ENCODE measurements at places on chromosomes 2 and 18. TPM values are rescaled to one million over a fixed set of nuclear protein-coding genes. Genes with fewer than 3 reads are reported as not detected.

The DAW1 gene
- 1.4 TPM for total RNA-seq

The SPDYA gene
- not detected for total RNA-seq

DNA sequence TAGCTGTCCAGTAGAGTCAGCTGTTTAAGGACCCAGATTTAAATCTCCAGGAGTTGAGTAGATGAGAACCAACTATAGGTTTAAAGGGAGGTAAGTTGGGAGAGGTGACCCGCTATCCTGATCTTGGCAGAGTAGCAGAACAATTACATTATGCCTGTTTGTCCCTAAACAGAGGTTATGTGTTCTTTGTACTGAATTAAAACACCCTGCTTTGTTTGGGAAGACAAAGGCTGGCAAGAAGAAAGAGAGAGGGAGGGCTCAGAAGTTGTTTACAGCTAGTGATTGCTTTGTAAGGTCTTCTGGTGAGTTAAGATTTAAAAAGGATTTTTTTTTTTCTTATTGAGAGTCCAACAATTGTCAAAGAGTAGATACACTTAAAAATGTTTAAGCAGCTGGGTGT is 37.3 kb downstream of the USP14 start:
- no peak overlapping the region for H3K27ac ChIP-seq
- H3K4me1 ChIP-seq, result no peaks in the 10 kb centered on the region
- no peak overlapping the region for H3K4me3 ChIP-seq
- no peak for DNase-seq

DNA sequence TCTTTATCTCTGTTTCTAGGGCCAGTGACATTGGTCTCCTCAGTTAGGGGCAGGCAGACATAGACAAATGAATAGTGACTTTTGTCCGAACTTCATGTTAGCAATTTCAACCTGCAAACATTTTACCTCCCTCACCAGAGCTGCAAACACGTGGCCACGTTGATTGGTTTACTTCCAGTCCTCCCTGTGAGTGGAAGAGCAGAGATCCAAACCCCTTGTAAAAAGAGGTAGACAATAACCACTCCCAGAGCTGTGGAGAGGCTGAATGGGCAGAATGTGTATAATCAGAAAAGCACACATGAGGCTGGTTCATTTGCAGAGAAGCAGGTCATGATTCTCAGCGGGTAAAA is 31.1 kb downstream of the CTIF start:
- peaks cover 18% of the 10 kb centered on the region for H3K4me1 ChIP-seq
- H3K27ac ChIP-seq, result no peak overlapping the region
- H3K36me3 ChIP-seq, result no peaks in the 10 kb centered on the region
- no peak for DNase-seq

DNA sequence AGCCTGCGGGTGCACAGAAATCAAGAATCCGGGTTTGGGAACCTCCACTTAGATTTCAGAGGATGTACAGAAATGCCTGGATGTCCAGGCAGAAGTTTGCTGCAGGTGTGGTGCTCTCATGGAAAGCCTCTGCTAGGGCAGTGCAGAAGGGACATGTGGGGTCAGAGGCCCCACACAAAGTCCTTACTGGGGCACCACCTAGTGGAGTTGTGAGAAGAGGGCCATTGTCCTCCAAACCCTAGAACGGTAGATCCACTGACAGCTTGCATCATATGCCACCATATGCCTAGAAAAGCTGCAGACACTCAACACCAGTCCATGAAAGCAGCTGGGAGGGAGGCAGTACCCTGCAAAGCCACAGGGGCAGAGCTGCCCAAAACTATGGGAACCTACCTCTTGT is 833.0 kb downstream of the TMEM182 start:
- no peak for DNase-seq
- H3K27ac ChIP-seq, result no peak overlapping the region
- H3K27me3 ChIP-seq, result no peaks in the 10 kb centered on the region
- H3K4me1 ChIP-seq, result no peaks in the 10 kb centered on the region

The SETBP1 gene
- 0.28 TPM for total RNA-seq

DNA sequence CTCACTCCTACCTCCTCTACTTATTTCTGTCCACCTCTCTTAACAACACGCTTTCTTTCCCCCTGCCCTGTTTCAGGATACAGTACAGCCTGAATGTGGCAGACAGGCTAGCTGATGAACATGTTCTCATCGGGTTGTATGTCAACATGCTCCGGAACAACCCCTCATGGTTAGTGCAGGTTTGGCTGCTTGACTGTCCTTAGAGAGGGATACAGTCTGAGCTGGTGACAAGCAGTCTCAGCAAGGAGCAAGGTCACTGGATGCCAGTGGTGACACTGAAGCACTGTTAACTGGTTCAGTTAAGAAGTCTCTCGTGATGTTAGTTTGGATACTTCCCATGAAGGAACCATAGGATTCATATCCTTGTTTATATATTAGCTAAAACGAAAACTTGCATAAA is 128.6 kb downstream of the DTNA start:
- no peaks in the 10 kb centered on the region for H3K27me3 ChIP-seq
- H3K4me1 ChIP-seq, result no peaks in the 10 kb centered on the region
- no peak for DNase-seq
- H3K4me3 ChIP-seq, result no peak overlapping the region
- no peaks in the 10 kb centered on the region for H3K36me3 ChIP-seq

The DSC1 gene
- not detected for total RNA-seq

The ASAP2 gene
- 26.9 TPM for total RNA-seq

DNA sequence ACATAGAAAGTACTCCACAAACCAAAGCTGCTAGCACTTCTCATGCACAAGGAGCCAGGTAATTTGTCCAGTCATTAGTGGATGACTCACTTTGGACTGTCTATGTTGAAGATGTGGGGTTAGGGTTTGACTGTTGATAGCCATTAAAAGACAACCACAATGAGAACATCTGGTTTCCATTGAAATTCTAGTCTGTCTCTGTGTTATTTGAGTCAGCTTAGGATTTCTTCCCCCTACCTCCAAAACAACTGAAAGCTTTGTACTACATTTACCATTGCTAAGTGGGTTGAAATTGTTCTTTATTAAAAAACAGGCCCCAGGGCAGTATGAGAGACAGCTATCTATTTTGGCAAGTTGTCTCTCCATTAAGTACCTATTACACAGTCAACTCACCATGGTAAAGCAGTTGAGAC is 50.2 kb upstream of the ANKRD44 start:
- no peak overlapping the region for H3K4me3 ChIP-seq
- no peaks in the 10 kb centered on the region for H3K4me1 ChIP-seq
- peak; percentile 87 for DNase-seq
- no peaks in the 10 kb centered on the region for H3K27me3 ChIP-seq
- H3K27ac ChIP-seq, result no peak overlapping the region

The GALNT5 gene
- 73.6 TPM for total RNA-seq

- H3K4me3 ChIP-seq, result no peak overlapping the region
- no peaks in the 10 kb centered on the region for H3K4me1 ChIP-seq
- peaks cover 17% of the 10 kb centered on the region for H3K27me3 ChIP-seq
- DNase-seq, result no peak
Measured at GRCh38 chr2:25184254-25184653, 15.9 kb upstream of the POMC start.

DNA sequence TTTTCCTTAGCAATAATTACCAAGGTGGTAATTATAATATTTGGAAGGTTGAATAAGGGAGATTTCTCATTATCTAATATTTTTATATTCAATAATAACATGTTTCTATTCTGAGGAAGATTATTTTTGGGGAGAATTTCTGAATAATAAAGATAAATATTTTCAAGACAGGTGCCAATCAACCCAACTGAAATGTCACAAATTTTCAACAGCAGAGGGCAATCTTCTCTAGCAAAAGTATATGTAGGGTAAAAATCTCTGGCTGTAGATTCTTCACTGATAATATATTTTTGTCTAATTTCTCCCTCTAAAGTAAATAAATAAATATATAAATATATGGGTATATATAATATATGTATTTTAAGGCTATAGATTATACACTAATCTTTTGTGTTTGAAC is 1187.2 kb upstream of the CRIM1 start:
- DNase-seq, result no peak
- H3K27ac ChIP-seq, result no peak overlapping the region
- no peaks in the 10 kb centered on the region for H3K27me3 ChIP-seq

The GREB1 gene
- total RNA-seq, result not detected

The ALMS1 gene
- 30.8 TPM for total RNA-seq

GRCh38 chr18:46725310-46725709 is 31.5 kb downstream of the ST8SIA5 start:
- H3K4me1 ChIP-seq, result no peaks in the 10 kb centered on the region
- no peaks in the 10 kb centered on the region for H3K27me3 ChIP-seq
- no peak overlapping the region for H3K27ac ChIP-seq
- no peak overlapping the region for H3K4me3 ChIP-seq
- DNase-seq, result no peak

DNA sequence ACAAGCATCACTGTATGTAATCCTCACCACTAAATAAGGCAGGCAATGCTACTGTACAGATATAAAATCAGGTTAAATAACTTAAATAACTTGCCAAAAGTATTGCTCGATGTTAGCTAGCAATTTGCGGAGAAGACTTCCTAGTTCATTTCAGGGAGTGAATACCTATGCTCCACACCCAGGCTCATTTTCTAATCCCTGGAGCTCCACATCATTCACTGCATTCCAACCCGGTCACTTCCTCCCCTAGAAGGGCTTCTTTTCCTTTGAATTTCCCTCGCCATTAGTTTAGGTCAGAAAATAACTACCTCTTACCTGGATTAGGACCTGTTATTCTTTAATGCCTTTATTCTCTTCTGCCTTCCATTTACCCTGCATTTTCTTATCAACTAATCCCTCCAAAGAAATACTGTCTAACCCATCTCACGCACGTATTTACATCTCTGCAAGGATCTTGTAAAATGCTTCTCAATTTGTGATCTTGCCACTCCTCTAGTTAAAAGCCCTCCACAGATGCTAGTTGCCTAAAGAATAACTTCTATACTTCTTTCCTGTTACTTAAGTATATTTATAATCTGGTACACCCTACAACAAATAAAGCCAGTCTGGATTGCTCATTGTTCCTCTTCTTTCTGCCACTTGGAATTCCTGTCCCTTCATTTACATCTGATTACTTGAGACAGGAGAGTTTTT is 599.8 kb downstream of the NRXN1 start:
- DNase-seq, result no peak
- no peaks in the 10 kb centered on the region for H3K4me1 ChIP-seq
- no peak overlapping the region for H3K27ac ChIP-seq
- no peaks in the 10 kb centered on the region for H3K27me3 ChIP-seq
- H3K4me3 ChIP-seq, result no peak overlapping the region
- no peaks in the 10 kb centered on the region for H3K36me3 ChIP-seq

DNA sequence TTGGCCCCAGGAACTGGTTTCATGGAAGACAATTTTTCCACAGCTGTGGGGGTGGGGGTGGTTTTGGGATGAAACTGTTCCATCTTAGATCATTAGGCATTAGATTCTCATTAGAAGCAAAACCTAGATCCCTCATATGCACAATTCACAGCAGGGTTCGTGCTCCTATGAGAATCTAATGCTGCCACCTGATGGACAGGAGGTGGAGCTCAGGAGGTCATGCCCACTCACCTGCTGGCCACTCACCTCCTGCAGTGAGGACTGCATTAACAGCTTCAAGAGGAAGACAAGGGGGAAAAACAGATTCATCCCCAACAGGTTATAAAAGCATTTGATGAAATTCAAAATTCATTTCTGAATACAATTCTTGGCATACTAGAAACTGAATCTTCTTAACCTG is 38.5 kb downstream of the THAP4 start:
- no peak overlapping the region for H3K27ac ChIP-seq
- DNase-seq, result no peak
- H3K36me3 ChIP-seq, result peaks cover 38% of the 10 kb centered on the region
- H3K27me3 ChIP-seq, result no peaks in the 10 kb centered on the region

DNA sequence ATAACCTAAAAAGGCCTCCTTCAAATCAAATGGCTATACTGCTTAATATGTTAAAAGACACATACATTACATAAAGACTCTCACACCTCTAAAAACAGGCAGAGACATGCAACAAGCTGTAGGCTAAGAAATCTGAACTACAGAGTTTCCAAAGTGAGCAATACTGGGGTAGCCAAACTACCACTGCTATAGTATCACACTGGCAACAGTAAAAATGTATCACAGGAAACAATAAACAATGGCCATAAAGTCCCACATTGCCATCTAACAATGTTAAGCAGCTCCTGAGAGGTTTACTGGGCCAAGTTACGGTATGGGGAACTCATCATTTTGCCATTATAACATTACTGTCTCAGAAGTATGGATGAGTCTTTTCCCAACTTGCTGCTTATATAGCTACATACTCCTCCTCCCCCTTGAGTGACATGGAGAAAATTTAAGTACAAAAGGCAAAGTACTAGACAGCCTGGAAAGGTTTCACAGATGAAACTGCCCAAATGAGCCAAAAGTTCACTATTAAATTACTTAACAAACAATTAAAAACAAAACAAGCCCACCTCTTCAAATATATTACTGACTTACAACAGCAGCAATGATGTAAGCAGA is 50.3 kb downstream of the SS18 start:
- H3K36me3 ChIP-seq, result peaks cover 9% of the 10 kb centered on the region
- H3K27me3 ChIP-seq, result no peaks in the 10 kb centered on the region
- no peaks in the 10 kb centered on the region for H3K4me1 ChIP-seq

The FAM117B gene
- 1.1 TPM for total RNA-seq

GRCh38 chr2:102297891-102298290 is 13.5 kb upstream of the IL1RL1 start:
- DNase-seq, result no peak
- no peak overlapping the region for H3K27ac ChIP-seq
- no peaks in the 10 kb centered on the region for H3K27me3 ChIP-seq

- H3K27me3 ChIP-seq, result no peaks in the 10 kb centered on the region
- peaks cover 12% of the 10 kb centered on the region for H3K4me1 ChIP-seq
- DNase-seq, result no peak
- H3K27ac ChIP-seq, result no peak overlapping the region
- H3K4me3 ChIP-seq, result no peak overlapping the region
- no peaks in the 10 kb centered on the region for H3K36me3 ChIP-seq
Measured at GRCh38 chr18:61853855-61854254, 39.0 kb downstream of the RNF152 start.

The SLC38A11 gene
- total RNA-seq, result under 0.01 TPM
